ENCODE measurements at places on chromosomes 13 and 19.

DNA sequence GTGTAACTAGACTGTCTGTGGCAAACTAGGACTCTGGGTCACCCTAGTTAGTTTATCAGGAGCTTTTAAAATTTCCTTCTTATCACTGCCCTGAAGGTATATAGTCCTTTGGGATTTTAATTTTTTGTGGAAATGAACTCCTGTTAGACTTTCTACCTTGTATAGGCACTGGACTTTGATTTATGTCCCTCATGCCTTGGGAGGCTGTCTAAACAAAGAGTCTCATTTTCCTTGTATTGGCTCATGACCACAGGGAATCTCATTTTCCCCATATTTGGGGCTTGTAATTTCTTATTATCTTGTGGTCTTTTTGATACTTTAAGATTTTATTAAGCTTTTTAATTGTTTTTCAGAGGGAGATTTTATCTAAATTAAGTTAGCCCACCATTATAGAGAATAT, 21.4 kb downstream of the KCTD4 start:
- DNase-seq, result peak; percentile 38

DNA sequence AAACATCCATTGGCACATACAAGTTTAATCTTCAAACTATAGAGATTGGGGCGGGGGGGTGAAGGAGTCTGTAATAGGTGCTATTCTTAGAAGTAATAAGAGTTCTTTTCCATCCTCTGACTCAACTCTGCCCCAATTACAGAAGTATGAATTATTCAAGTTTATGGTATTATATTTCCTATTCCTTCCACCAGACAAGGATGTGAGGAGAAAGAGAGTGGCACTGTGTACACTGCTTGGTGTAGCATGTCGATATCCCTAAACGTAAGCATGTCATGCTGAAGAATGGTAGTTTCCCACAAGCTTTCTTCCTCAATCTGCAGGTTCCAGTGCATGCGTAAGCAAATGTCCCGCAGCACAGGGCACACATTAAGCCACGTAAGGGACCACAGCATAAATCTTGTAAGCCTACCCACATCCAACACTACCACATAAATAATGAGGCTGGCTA, 14.1 kb downstream of the BRD4 start:
- DNase-seq, result no peak

DNA sequence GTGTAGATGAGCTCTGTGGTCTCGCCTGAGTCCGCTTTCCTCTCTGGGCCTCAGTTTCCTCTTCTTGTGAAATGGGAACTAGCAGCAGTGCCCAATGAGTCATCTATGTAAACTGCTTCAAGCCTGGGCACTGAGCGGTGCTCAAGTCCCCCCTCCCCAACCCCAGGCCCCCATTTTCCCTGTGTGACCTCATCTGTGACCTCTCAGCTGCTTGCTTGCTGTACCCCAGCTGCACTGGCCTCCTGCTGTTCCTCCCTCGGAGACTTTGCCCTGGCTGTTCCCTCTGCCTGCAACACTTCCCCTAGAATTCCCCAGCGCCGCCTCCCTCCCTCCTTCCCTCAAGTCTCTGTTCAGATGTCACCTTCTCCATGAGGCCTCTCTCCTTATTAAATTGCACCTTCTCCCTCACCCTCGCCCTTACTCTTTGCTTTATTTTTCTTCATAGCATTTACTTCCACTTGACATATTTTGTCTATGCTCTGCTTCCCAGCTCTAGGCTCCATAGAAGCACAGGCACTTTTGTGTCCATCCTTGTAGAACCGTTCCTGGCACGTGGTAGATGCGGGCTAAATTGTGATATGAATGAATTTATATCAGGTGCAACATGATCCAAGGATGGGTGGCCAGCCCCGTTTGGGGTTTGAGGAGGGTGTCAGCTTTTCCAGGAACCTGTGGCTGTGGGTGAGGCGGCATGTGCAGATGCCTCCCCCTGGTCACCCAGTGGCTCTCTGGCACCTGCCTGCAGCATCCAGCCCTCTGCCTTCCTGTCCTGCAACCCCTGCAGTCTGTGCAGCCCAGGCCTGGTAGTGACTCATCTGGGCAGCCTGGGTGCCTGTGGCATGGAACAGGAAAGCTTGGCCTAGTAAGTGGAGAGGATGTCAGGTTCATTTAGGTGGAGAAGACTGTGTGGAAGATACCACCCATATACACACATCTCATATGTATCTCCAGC, 26.3 kb downstream of the SIPA1L3 start:
- peak; percentile 68 for DNase-seq

DNA sequence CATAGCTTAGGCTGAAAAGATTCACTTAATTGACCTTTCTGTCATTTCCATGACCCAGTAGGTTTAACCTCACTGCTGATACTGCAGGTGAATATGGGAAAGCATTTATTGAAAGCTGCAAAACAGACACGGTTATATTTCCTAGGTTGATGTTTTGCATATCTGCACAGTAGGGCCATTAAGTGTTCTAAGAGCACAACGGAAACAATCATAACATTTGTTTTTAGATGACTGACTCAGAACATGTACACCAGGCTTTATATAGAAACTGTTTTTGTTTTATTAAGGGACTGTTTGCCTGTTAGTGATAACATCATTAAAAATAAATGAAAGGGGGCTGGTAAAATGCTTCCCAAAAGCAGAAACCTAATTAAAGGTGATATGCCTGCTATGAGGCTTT, 367.8 kb downstream of the DACH1 start:
- DNase-seq, result no peak

DNA sequence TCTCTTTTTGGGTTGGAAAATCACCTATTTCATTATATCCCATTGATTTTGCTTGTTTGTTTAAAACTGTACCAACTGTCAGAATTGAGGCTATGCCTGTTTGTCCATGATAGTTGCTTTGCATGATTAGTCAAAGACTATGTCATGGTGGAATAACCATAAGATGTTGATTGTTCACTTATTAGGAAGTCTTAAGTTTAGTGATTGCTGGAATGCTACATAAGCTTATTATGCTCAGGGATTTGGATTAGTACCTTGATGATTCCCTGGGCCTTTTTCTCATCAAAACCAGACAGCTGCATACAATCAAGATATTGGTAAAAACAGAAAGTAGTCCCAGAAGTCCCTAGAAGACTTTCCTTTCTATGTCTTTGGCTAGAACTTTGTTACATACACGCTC, 954.7 kb downstream of the PCDH9 start:
- no peak for DNase-seq

DNA sequence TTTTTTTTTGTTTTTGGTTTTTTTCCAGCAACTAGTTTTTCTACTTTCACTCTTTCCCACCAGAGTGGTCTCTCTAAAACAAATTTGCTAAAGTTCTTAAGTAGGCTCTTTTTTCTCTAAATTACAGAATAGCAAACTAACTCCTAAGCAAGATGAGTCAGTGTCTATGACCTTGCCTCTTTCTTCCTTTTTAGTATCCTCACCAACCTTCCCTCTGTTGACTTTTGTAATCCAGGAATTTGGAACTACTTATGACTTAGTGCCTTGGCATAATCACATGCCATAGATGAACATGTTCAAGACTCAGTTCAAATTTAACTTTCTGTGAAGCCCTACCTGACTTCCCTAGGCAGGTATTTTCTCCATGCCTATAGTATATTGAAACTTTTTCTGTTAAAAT, 32.3 kb upstream of the AKAP11 start:
- DNase-seq, result peak; percentile 25

DNA sequence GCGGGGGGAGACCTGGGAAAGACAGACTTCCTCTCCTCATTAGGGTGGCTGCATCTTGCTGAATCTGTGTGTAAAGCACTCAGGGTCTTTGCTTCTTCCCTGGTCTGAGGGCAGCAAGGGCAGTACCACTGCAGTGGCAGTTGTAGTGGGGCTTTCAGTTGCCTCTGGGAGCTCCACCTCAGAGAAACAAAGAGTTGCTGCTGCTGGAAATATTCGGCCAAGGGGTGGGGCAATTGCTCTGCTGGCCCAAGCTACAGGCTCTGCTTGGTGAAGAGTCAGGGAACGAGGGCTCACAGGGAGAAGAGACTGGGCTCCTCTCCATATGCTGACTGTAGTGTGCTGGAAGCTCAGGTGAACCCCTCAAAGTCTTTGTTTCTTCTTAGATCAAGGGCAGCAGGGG, 52.5 kb downstream of the POSTN start:
- DNase-seq, result no peak

GRCh38 chr13:84655677-84656076, 773.4 kb upstream of the SLITRK1 start:
- peak; percentile 71 for DNase-seq

GRCh38 chr13:107834717-107835116, 380.6 kb downstream of the LIG4 start:
- DNase-seq, result no peak

GRCh38 chr19:2309734-2310362, 1.9 kb upstream of the LINGO3 start:
- DNase-seq, result peak; percentile 52

DNA sequence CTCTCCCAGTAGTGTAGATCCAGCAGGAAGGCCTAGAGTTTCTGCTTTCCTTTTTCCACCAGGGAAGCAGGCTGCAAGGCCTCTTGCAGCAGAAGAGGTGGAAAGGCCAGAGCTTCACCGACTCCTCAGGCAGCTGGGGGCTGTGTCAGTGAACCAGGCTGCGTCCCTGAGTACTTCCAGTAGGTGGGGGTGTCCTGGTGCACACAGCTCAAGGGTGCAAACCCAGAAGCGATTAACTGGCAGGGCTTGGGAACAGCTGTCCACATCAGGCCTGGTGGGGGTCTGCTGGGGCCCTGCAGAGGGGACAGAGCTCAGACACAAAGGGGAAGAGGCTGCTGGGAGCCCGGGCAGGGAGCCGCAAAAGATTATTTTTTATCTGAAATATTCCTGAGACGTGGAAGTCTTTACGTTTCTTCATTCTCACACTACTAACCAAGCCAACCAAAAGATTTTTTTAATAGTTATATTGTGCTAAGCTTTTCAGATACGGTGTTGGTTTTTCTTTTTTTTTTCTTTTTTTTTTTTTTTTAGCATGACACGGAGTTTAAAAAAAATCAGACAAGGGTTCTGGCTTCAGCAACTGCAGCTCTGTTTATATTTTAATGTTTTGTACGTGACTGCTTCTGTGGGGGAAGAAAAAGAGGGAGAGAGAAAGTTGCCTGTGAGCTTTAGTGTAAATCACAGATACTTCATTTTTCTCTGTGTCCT, 11.0 kb downstream of the TSHZ3 start:
- peak; percentile 30 for DNase-seq

DNA sequence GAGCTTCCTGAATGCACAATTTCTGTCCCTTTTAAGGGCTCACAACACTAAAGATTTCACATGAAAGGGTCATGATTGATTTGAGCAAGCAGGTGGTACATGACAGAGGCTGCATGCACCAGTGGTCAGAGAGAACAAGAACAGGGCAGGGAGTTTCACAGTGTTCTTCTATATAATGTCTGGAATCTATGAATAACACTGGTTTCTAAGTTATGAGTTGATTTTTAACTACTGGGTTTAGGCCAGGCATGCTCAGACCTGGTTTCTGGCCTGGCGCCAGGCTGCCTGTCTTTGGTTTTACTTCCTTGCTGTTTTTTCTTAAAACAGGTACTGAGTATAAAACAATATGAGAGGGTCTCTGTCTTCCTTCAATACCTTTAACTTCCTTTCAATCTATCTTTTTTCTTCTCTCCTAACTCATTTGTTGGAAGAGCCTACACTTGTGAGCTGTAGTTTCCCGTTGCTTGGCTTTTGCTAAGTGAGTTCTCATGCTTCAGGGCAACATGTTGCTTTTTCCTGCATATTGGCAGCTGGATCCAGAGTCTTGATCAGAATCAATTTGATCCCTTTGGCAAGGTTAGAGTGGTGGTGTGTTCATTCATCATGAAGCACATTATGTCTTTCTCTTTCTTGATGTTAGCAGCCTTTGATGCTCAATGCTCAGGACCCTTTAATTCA, 38.5 kb upstream of the FGF14 start:
- no peak for DNase-seq

GRCh38 chr19:45592366-45592765, 7.8 kb upstream of the OPA3 start:
- DNase-seq, result no peak

GRCh38 chr13:114145256-114145655, 12.8 kb upstream of the RASA3 start:
- no peak for DNase-seq

DNA sequence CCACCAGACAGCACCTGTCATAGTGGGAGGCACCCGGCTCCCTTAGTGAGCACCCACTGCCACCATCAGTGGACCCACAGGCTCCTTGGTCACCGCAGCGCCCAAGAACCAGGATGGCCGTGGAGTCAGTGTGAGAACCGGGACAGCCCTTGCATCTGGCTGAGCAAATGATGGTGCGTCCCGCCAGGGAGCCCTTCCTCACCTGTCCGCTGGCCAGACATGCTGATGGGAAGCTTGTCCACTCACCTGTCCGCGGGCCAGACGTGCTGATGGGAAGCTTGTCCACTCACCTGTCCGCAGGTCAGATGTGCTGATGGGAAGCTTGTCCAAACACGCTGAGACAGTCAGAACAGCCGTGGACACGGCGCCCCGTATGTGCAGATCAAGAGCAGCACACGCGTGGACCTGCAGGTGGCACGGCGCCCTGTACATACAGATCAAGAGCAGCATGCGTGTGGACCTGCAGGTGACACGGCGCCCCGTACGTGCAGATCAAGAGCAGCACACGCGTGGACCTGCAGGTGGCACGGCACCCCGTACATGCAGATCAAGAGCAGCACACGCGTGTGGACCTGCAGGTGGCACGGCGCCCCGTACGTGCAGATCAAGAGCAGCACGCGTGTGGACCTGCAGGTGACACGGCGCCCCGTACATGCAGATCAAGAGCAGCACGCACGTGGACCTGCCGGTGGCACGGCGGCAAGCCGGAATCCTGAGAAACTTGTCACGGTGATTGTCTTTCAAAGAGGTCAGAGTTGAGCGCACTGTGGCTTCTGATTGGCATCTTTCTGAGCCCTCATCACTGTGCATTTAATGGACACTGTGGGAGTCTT, 40.7 kb upstream of the DCUN1D2 start:
- DNase-seq, result no peak

- no peak for DNase-seq
Observed at GRCh38 chr19:34265221-34265650, 10.9 kb downstream of the GARRE1 start.

DNA sequence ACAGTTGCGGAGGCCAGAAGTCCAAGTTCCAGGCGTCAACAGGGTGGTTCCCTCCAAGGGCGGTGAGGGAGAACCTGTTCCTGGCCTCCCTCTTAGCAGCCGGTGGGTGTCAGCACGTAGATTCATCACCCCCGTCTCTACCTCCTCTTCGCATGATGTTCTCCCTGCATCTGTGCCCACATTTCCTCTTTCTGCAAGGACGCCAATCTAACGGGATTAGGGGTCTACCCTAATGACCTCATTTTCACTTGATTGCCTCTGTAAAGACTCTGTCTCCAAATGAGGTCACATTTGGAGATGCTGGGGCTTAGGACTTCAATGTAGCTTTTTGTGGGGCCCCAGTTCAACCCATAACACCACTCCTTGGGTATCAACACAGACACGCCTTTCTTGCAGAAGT, 38.5 kb downstream of the DPF1 start:
- no peak for DNase-seq

DNA sequence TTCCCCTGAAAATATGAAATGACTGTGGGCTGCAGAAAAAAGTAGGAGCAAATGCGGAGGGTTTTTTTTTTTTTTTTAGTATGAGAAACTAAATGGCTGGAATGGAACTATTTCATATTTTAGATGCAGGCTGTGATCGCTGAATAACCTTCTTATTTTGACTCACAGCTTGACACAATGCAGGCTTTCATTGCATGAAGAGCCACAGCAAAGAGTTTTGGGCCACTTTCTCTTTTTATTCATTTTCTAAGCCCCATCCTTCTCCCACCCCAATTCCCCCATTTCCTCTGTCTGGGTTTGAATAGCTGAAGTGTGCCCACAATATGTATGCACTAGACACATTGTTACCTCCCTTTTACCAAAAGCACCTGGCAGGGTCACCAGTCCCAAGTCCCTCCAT, 125.9 kb downstream of the COG6 start:
- DNase-seq, result no peak

GRCh38 chr13:73505376-73505890, 446.6 kb downstream of the KLF5 start:
- no peak for DNase-seq

All from EL (cell line).